ENCODE measurements at places on chromosomes 1 and 21.

DNA sequence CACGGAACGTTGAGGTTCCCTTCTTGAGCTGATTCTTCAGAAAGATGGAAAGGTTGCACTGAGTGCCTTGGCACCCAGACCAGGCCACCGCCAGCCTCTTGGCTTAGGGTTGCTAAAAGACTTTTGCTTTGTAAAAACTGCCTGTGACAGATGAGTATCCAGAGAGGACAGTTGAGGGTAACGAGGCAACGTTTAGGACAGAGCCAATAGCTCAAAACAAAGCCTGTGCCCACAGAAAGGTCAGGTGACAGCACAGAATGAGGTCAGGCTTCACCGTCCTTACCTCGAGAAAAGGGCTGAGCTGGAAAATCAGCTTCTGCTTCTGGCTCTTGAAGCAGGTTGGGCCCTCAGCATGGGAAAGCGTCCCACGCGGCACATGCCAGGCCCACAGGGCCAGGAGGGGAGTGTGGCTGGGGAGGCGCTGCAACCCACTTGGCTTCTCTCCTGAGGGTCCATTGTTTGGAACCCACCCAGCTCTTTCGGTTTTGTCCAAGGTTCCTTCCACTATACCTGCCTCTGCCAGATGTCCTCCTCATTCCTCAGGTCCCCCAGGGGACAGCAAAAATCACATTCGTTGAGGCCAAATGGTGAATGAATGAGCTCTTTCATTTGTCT is 55.5 kb downstream of the SCCPDH start:
- no peak for DNase-seq

- DNase-seq: no peak
Measured at GRCh38 chr1:179775009-179775408, 31.9 kb downstream of the FAM163A start.

- no peak for DNase-seq
Measured at GRCh38 chr1:217498209-217498608, 132.7 kb downstream of the GPATCH2 start.

GRCh38 chr1:213444224-213444623 is 393.2 kb downstream of the RPS6KC1 start:
- DNase-seq: no peak

GRCh38 chr1:91672601-91673161 is 172.0 kb downstream of the CDC7 start:
- DNase-seq: no peak

GRCh38 chr1:186980400-186980799 is 151.7 kb downstream of the PLA2G4A start:
- DNase-seq: no peak

GRCh38 chr1:207978441-207978840 is 67.5 kb upstream of the CD34 start:
- no peak for DNase-seq

Data from right cardiac atrium (tissue), 5 donors.